ENCODE measurements at places on chromosomes 13 and 19. TPM values are rescaled to one million over a fixed set of nuclear protein-coding genes. Genes with fewer than 3 reads are reported as not detected.

GRCh38 chr19:48290771-48291488, 21.0 kb downstream of the ZNF114 start:
- H3K36me3 ChIP-seq = peaks cover 16% of the 10 kb centered on the region
- peak; percentile 88 for DNase-seq
- peak overlapping the region; percentile 24 for H3K27ac ChIP-seq
- peaks cover 7% of the 10 kb centered on the region for H3K27me3 ChIP-seq
- no peaks in the 10 kb centered on the region for H3K4me1 ChIP-seq
- peak overlapping the region; percentile 74 for H3K4me3 ChIP-seq

NFILZ gene
- total RNA-seq = not detected

DNA sequence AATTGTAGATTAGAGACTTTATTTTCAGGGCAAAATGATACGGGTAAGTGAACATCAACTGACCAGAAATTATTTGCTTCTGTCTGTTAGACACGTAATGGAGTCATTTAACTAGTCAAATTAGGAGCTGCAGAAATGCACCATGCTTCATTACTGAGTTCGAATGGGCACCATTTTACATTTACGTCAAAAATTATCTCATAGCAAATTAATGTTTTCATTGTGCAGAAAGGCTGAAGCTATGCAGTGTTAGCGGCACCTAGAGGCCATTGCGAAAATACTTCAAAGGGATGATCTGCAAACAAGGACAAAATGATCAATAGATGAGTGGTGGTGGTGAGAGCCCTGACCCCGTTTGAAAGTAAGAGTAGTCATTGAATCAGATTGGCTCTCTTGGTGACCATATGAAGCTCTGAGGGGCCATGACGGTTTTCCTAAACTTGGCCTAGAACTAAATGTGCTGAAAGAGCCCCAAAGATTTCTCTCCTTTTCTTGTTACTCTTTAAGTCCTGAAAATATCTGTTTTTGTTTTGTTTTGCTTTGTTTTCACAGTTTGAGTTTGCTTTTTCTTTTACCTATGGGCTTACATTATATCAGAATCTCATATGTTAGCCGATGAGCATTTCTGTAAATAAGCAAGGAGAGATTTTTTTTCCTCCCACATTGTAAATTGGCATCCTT, 277.9 kb downstream of the ZNF536 start:
- peaks cover 7% of the 10 kb centered on the region for H3K4me1 ChIP-seq
- H3K36me3 ChIP-seq = no peaks in the 10 kb centered on the region
- DNase-seq = peak; percentile 53
- no peak overlapping the region for H3K27ac ChIP-seq
- H3K27me3 ChIP-seq = no peaks in the 10 kb centered on the region

DNA sequence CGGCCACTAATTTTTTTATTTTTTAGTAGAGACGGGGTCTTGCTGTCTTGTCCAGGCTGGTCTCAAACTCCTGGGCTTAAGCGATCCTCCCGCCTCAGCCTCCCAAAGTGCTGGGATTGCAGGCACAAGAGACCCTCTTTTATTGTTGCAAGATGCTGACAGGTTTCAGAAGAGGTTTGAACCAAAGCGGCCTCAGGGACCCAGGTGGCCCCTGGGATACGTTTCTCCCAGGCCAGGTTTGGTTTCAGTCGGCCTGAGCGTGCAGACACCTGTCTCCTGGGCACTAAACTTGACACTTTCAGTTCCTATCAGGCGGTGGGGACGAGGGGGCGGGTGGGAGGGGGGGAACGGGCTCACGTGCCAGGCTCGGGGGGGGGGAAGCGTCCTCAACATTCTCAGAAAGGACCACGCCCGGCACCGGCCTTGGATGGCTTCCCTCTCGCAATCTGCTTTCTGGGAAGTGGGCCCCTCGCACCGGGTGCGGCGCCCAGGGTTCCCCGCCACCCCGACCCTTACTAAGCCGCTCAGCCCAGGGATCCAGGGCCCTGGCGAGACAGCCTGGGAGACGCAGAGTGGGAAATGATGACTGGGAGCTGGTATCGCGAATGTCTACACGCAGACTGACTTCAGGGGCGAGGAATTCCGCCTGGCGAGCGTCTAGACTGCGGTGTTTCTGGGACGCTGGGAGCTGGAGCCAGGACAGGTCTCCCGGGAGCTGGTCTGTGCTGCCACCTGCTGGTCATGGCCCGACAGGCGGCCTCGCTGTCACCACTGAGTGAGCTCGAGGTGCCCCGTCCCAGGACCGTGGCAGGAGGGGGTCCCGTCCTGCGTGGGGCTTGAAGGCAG, 91.6 kb downstream of the GNG7 start:
- peak; percentile 98 for DNase-seq
- no peak overlapping the region for H3K27ac ChIP-seq
- H3K4me3 ChIP-seq = peak overlapping the region; percentile 69
- H3K27me3 ChIP-seq = no peaks in the 10 kb centered on the region
- H3K36me3 ChIP-seq = no peaks in the 10 kb centered on the region

- H3K4me3 ChIP-seq = no peak overlapping the region
- no peaks in the 10 kb centered on the region for H3K36me3 ChIP-seq
- H3K4me1 ChIP-seq = peaks cover 8% of the 10 kb centered on the region
- DNase-seq = no peak
- no peak overlapping the region for H3K27ac ChIP-seq
These were observed 19.0 kb downstream of the CHST8 start for GRCh38 chr19:33640773-33641172.

DNA sequence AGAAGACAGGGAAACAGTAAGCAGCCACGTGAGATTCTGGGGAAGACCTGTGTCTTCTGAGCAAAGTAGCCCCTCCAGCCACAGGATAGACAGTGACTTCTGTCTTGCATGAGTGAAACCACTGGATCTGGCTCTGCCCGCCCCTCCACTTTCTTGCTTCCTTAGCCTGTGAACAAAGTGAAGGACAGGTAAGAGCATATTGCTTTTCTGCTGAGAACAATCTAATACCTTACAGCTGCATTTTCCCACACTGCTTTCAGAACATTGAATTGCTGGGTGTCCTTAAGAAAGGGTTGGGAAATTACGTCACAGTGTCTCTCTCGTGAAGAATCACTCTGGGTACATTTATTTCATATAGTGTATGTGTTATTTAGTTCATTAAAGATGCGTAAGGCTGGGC, 11.1 kb downstream of the SLC25A15 start:
- no peaks in the 10 kb centered on the region for H3K4me1 ChIP-seq
- DNase-seq = no peak
- no peak overlapping the region for H3K27ac ChIP-seq

GRCh38 chr19:39196860-39197562, at the start of gene NCCRP1:
NCCRP1 (plus strand) TSS chr19:39196964; CDS start chr19:39196983, 19 bp downstream.
- peaks cover 4% of the 10 kb centered on the region for H3K4me1 ChIP-seq
- H3K27me3 ChIP-seq = peaks cover 25% of the 10 kb centered on the region
- H3K36me3 ChIP-seq = peaks cover 6% of the 10 kb centered on the region
- H3K4me3 ChIP-seq = peak within 1 kb of the TSS; percentile 20
- DNase-seq = no peak
- peak within 1 kb of the TSS; percentile 10 for H3K27ac ChIP-seq

DNA sequence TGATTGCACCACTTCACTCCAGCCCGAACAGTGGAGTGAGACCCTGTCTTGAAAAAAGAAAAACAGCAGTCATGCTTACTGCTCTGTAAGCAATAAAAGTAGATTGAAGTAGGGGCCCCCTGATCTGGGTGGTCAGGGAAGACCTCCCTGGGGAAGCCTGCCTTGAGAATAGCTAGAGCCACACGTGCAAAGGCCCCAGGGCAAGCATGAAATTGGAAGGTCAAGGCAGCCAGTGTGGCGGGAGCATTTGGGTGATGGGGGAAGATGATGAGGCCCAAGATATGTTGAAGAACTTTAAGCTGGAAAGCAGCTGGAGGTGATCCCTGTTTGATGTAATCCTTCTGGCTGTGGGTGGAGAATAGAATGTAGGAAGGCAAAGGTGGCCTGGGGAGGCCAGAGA, 104.4 kb downstream of the SIPA1L3 start:
- peak overlapping the region; percentile 27 for H3K27ac ChIP-seq
- H3K36me3 ChIP-seq = peaks cover 4% of the 10 kb centered on the region
- H3K27me3 ChIP-seq = peaks cover 5% of the 10 kb centered on the region

Data from endothelial cell (in vitro differentiated cells).